Activated T-cell treated with anti-CD3 and anti-CD28 coated beads, Interleukin-2, amount 50 U/mL, for 1 hour (primary cell): ENCODE measurements at places on chromosomes 1 and 21.

DNA sequence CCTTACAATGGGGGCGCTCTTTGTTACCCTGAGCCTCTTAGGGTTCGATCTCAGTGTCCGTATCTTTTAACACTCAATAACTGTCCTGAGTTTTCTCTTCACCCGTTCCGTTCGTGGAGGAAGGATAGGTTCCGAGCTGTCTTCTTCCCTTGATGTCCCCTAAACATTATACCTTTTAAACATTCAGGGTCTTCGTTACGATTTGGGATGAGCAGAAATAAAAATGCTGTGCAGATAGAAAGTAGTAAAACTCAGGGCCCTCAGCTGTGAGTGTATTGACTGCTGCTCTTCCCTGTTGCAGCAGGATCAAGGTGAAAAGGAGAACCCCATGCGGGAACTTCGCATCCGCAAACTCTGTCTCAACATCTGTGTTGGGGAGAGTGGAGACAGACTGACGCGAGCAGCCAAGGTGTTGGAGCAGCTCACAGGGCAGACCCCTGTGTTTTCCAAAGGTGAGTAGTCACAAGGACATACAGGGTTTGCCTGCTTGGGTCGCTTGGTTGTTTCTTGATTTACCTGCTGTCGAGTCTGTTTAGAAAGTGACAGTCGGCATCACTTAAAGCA, 784 bp downstream of the RPL11 start:
- no peak for DNase-seq

- no peak for DNase-seq
Measured at GRCh38 chr1:162029157-162029556, 5.5 kb upstream of the OLFML2B start.

DNA sequence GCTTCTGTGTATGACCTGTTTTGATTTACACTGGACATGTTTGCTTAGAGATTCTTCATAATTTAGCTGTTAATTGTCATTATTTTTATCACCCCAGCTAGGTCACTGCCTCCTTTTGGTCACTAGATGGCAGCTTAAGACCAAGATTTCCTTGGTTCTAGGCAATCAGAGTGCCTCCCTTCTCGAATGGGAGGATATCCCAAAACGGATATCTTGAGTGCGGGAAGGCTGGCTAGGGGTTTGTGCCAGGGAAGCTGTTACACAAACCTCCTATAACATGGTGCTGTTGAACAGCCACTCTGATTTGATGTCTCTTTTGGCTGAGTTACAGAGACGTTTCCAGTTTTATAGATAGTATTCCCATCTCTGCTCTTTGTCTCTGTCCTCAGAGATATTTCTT, 283.5 kb downstream of the S1PR1 start:
- no peak for DNase-seq

DNA sequence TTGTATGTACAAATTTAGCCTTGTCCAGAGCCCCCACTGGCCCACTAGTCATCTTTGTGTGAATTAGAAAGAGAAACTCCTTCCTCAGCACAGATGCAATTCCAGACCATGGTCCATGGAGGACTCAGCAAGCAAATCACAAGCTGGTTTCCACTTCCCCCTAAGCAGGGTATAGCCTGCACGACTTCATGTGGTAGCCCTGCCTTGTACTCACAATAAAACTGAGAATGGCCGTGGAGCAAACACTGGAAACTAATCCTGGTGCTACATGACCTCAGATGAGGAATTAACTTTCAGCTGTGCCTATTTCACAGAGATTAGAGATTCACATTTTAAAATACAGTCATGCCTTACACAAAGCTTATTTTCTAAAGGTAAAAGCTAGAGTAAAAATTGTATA, 32.5 kb downstream of the KCNH1 start:
- DNase-seq: no peak

GRCh38 chr21:45894450-45894825, 87.1 kb upstream of the COL6A1 start:
- DNase-seq: no peak

- no peak for DNase-seq
Measured at GRCh38 chr1:165025805-165026204, 330.7 kb downstream of the LMX1A start.

DNA sequence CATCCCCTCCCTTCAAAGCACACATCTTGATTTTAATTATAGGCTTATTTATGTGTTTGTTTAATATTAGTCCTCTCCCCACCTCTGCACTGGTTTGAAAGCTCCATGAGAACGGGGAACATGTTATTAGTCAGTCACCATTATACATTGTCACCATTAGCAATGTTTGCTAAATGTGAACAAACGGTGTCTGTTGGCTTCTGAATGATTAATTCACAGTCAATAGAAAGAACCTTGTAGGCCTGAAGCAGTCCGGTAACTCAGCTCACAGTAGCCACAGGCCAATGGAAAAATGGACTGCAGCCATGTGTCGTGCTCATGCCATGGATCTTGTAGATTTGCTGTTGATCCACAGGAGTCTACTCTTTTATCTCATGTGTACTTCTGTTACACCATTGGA, 49.7 kb upstream of the NHLH2 start:
- no peak for DNase-seq

- no peak for DNase-seq
Measured at GRCh38 chr1:50111503-50111902, 2.8 kb downstream of the ELAVL4 start.

- no peak for DNase-seq
Measured at GRCh38 chr1:227749916-227750710, 14.9 kb downstream of the SNAP47 start.

GRCh38 chr21:42616941-42617340, 36.5 kb upstream of the PDE9A start:
- no peak for DNase-seq

DNA sequence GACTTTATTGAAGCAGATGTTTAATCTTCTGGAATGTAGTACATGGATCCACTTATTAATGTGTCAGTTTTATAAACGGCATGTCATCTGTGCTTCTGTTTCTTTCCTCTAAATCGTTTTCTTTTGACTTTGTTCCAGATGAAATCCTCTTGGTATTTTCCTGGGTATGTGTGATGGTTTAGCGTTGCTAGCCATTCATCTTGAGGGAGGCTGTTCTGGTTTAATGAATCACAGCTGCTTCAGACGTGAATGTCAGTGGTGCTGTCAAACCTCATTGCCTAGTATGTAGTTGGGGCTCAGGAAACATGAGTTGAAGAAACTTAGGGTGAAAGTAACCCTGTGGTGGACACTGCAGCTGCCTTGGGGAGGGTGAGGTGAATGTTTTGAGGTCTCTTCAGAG, 33.2 kb downstream of the KCNK1 start:
- no peak for DNase-seq

- DNase-seq: no peak
Measured at GRCh38 chr1:16203550-16203949, 8.9 kb downstream of the ARHGEF19 start.

GRCh38 chr1:232207073-232207866, 422.7 kb downstream of the SIPA1L2 start:
- no peak for DNase-seq

GRCh38 chr1:36203554-36204346, 20.5 kb upstream of the THRAP3 start:
- DNase-seq: no peak

- no peak for DNase-seq
Measured at GRCh38 chr1:942864-943533, 16.1 kb downstream of the NOC2L start.

- no peak for DNase-seq
Measured at GRCh38 chr1:177384461-177384860, 213.7 kb downstream of the BRINP2 start.

DNA sequence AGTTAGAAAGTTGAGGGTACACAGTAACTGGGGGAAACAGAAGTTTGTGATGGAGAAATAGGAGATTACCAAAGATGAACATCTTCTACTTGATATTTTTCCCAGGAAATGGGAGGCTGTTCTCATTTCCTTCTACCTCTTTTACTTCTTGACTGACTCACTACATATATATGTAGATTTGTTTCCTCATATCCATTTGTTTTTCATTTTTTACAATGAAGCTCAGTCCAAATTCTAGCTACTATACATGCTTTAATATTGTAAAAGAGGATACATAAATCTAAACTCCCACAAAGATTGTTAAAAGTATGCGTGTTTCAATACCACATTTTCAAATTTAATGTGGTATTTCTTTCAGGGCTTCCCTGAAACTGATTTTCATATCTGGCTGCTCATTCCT, 366.6 kb upstream of the NCAM2 start:
- DNase-seq: no peak

DNA sequence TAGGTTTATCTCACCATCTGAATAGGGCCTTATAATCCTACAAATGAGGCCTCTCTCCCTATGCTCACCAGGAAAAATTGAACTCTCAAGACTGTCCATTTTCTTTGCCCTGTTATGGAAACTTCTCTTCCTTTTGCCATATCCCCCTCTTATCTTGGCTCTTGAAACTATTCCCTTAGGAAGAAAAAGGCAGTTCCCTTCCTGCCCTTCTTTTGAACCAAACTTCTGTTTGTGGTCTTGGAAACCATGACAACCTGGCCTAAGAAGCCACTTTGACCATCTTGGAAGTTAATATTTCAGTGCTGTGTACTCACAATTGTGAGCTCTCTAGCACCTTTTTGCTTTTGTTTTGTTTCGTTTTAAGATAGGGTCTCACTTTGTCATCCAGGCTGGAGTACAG, 40.0 kb downstream of the ATP2B4 start:
- DNase-seq: no peak

DNA sequence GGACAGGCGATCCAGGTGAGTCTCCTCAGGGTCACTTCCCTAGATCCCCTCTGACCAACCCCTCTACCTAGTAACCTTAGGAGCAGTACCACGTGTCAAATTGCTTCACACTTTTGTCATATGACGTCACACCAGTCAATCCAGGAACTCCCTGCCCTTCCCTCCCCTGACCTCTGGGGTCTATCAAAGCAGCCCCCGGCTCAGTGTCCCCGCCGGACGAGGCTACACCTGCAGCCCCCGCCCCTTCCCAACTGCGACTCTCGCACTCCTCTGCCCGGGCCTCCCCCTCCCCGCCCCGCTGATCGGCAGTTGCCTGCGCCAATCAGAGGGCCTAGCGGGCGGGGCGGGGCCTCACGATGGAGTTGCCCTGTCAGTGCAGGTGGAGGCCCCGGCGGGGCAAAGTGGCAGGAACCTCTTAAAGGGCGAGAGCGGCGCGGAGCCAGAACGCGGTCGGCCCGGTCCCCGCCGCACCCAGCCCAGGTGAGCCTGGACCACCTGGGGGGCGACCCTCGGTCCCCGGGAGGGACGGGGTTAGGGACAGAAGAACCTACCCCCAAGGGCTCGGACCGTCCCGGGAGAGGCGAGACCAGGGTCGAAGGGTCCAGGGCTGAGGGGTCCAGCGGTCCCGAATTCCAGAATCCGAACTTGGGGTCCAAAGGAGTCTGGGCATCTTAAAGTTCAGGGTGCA, 27.5 kb upstream of the EPB41 start:
- DNase-seq: peak; percentile 92

DNA sequence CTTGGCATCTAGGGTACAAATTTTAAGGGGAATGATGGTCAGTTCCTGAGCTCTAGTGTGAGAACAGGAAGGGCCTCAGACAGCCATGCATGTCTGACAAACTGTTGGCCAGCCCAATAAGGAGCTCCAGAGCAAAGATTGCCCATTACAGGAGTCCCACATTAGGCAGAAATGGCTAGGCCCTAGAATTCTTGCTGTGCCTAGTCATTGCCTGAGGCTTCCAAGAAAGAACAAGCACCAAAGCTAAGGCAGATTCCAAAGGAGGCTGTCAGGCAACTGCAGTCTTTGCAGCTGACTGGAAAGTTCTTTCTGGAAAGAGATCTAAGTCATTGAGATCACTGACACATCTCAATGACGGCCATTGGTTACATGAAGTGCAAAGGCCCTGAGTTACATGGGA, 3.9 kb upstream of the STIL start:
- no peak for DNase-seq

GRCh38 chr1:74512170-74512915, at the start of gene LRRC53:
LRRC53 (minus strand) TSS chr1:74512611; CDS start chr1:74483349, 29,262 bp downstream.
- no peak for DNase-seq

DNA sequence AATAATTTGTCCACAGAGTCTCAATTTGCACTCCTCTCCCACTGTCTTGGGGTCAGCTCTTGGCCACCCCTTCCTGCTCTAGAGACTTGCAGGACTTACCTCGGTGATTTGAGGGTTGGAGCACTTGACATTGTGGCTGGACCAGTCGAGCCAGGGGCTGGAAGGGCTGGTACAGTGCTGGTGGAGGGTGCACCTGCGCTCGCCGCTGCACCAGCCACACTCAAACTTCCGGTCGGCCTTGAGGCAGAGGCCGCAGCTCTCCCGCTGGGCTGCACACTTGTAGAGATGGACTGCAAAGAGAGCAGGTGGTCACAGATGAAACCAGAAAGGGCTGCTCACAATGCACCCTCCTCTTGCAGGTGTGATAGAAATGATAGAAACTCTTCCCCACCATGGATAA, 165.0 kb downstream of the PLXNA2 start:
- no peak for DNase-seq

DNA sequence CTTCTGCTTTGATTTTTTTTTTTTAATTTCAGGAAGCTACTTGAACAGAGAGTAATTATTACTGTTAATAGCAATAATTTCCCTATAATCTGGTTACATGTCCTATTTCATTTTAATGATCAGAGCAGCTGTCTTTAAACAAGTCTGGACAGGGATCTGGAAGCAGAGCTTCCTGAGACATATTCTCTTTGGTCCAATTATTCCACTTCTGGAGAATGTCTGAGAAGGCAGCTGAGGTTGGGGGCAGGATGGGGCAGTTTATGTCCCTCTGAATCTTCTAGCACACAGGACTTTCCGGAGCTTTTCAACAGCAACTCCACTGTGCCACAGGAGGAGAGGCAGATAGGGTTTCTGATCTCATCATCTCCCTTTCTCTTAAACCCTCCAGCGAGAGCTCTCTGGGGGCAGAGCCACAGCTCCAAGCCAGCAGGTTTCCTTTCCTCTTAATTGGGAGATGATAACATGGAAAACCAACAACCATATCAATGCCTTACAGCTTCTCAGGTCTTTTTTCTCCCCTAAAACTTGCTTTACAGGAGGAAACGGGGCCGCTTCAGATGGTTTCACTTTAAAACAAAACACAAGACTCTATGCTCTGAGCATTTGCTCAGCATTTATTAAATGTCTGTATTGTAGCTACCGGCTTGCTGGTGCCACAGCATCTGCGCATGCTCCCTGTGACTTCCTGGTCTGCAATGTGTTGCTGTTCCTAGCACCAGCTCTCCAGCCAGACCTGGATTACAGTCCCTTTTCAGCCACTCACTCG, 425.7 kb upstream of the USP24 start:
- DNase-seq: no peak

GRCh38 chr1:91160363-91161075, 138.7 kb upstream of the ZNF644 start:
- no peak for DNase-seq
